ENCODE measurements at places on chromosomes 13 and 19. TPM values are rescaled to one million over a fixed set of nuclear protein-coding genes. Genes with fewer than 3 reads are reported as not detected.

GRCh38 chr19:2577722-2578335, 101.9 kb downstream of the GADD45B start:
- no peaks in the 10 kb centered on the region for H3K36me3 ChIP-seq
- DNase-seq, result no peak
- peak overlapping the region; percentile 76 for H3K27ac ChIP-seq
- no peak overlapping the region for H3K4me3 ChIP-seq
- H3K4me1 ChIP-seq, result peaks cover 35% of the 10 kb centered on the region
- no peaks in the 10 kb centered on the region for H3K27me3 ChIP-seq

GRCh38 chr13:77836423-77836822, 82.2 kb downstream of the EDNRB start:
- H3K4me3 ChIP-seq, result no peak overlapping the region
- no peaks in the 10 kb centered on the region for H3K36me3 ChIP-seq
- DNase-seq, result no peak
- H3K27ac ChIP-seq, result no peak overlapping the region

GRCh38 chr19:12864721-12865715, 16.2 kb downstream of the DNASE2 start:
- no peak overlapping the region for H3K4me3 ChIP-seq
- peak; percentile 60 for DNase-seq
- no peaks in the 10 kb centered on the region for H3K36me3 ChIP-seq

DNA sequence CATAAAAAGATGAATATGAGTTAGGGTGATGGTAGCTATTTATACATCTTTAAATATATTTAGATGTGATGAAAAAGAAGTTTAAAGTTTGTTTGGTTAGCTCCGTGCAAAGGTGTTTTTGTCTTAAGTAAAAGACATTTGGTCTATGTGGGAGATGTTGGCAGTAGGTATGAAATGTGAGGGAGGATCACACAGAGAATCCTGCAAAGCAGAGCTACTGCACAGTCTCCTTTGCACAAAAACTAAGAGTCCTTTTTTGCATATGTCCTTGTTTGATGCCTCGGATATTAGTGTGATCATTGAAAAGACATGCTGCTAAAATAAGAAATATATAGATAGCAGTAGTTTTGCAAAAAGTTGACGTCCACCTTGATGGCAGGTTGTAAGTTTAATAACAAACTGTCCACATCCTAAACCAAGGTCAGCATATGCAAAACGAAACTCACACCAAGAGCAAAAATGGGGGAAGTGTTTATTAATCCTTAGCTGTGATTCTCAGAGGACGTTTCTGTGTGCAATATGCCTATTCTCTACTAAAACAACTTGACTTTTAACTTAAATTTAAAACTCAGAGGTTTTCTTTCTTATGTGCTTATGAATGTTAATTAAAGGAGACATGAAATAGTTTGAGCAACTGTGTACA, 870.1 kb downstream of the PCDH9 start:
- no peak for DNase-seq
- no peaks in the 10 kb centered on the region for H3K27me3 ChIP-seq
- no peak overlapping the region for H3K27ac ChIP-seq
- no peaks in the 10 kb centered on the region for H3K36me3 ChIP-seq
- H3K4me1 ChIP-seq, result no peaks in the 10 kb centered on the region

DNA sequence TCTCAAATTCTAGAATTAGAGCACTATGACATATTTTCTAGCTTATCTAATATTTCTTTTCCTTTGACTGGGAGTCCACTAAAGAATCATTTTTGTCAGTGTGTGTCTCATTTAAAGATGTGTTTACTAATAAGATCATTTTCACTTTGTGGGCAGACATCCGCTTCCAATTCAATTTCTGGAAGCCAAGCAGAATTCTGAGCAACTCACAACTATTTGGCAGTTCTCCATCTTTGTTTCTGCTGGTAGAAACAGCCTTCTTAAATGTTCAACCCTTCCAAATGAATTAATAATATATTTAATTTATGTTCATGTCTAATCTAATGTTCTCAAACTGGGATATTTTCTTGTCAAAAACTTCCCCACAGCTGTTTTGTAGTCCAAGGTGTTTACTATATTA, 411.8 kb downstream of the KCTD12 start:
- H3K36me3 ChIP-seq, result no peaks in the 10 kb centered on the region
- no peaks in the 10 kb centered on the region for H3K27me3 ChIP-seq
- no peak for DNase-seq
- no peak overlapping the region for H3K27ac ChIP-seq

- H3K27ac ChIP-seq, result no peak overlapping the region
- no peak for DNase-seq
- H3K36me3 ChIP-seq, result no peaks in the 10 kb centered on the region
- H3K4me1 ChIP-seq, result no peaks in the 10 kb centered on the region
These were observed 2345.2 kb downstream of the PCDH9 start for GRCh38 chr13:64884976-64885375.

DNA sequence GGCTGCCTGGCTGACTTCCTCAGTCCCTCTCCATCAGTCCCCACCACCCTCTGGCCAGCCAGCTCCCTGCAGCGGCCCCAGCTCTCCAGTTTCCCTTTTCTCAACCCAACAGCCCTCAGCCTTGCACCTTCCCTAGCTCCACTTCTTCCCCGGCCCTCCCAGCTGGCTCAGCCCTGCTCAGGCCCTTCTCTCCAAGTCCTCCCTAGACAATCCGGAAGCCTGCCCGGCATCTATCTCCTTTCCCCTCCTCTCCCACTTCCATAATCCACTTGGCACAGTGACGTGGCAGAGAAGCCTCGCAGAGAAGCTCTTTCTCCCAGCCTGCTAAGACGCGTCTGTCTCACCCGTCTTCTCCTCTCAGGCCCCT, 1.1 kb downstream of the UBXN6 start:
- peak overlapping the region; percentile 19 for H3K27ac ChIP-seq
- H3K4me3 ChIP-seq, result no peak overlapping the region
- H3K36me3 ChIP-seq, result peaks cover 23% of the 10 kb centered on the region
- peak; percentile 35 for DNase-seq

Gene LGALS7B
- not detected for total RNA-seq
